ENCODE measurements at places on chromosomes 13 and 19.

- DNase-seq = no peak
Measured at GRCh38 chr13:91572944-91573598, 174.7 kb downstream of the GPC5 start.

GRCh38 chr13:113742000-113742441 is 17.0 kb upstream of the TMEM255B start:
- DNase-seq = no peak

- no peak for DNase-seq
Measured at GRCh38 chr13:39401046-39401705, 201.8 kb downstream of the LHFPL6 start.

GRCh38 chr13:106274551-106275203 is 260.8 kb downstream of the EFNB2 start:
- no peak for DNase-seq

DNA sequence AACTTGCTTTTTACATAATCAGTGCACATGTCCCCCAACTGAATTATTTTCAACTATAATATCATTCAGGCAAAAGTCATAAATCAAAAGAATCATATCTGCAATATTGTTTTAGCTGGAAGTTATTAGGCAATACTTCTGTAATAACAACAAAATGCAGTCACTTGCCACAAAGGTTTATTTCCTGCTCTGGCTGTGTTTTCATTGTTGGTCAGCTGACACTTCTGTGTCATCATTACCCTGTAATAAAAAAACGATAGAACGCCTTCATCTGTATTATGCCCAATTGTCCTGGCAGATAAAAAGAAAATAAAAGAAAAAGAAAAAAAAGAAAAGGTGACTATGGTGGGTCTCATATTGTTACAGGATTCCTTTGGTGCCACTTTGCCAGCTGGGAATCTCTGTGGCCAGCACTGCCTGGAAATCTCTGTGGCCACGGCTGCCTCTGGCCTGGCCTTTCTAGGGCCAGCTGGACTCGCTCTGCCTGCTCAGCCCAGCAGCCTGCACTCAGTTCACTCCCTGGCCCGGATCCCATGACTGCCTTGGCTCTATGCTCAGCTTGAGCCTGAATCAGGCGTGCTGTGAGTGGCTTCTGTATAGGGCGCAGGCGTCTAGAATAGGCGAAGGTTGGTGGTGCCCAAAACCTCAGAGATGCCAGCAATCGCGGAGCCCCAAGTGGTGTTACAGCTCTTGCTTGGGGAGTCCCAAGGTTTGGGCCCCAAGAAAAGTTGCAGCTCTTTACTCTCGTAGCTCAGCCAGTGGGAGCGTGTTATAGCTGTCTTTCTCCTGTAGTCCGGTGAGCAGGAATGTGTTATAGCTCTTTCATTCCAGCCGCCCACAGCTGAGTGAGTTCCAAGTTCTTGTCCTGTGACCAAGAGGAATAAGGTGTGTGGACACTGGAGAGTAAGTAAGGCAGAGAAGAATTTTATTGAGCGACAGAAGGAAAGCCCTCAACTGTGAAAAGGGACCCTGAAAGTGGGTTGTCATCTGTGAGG is 1227.1 kb downstream of the SLITRK1 start:
- no peak for DNase-seq

GRCh38 chr13:41383386-41383785 is 72.3 kb downstream of the NAA16 start:
- DNase-seq = no peak

DNA sequence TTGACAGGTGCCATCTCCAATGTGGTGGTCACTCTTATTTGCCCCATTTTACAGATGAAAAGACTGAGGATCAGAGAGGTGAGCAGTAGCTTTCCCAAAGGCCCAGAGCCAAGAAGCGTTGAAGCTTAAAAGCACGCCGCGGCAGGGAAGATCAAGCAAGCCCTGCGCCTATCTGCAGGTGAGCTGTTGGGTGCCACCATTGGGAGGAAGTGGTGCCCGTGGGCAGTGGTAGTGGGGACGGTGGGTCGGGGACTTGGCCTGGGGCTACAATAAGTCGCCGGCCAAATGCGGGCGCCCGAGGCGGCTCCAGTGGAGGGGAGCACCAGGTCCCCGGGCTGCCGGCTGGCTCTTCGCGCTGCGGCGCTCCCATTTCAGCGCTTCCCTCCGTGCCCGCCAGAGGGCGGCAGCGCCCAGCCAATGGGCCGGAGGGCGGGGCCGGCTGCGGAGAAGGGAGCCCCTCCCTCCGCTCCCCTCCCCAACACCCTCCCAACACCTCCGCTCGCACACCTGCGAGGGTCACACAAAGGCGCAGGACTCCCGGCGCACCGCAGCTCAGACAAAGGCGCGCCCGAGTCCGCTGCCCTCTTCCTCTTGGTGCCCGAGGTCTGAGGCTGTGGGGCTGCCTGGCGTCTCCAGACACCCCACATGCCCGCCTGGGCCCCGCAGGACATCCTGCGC is 744 bp upstream of the POU2F2 start:
- peak; percentile 95 for DNase-seq

- no peak for DNase-seq
Measured at GRCh38 chr13:113736258-113736731, 22.7 kb upstream of the TMEM255B start.

DNA sequence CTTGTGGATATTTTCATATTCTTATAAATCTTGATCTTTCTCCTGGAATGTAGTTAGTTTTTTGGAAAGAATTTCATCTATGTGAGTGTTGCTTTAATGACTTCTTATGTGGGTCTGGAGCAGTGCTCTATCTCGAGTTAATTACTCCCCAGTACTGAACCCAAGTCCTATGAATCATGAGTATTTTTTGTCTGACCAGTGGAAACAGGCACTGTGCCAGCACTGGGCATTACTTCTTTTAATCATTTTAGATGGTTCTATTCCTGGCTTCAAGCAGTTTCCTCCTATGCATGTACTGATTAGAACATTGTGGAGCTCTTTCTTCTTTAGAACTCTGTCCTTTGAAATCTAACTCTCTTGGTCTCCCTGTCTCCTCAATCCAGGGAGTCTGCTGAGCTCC is 466.3 kb downstream of the PCDH17 start:
- DNase-seq = no peak

DNA sequence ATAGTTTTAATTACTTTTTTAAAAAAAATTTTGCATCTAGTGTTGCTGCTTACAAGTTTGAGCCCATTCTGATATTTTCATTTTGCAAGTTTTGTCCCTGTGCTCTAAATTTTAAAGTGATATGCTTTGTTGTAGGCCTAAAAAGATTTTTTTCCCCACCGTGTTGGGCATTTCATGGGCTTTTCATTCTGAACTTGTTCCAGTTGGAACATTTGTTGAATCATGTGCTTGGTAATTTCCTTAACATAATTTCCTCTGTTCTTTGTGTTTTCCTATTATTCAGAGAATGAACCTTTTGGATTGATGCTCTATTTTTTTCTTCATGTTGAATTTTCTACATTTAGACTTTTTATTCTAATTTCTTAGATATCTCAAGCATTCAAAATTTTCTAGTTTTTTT is 206.4 kb upstream of the SPRY2 start:
- DNase-seq = no peak

DNA sequence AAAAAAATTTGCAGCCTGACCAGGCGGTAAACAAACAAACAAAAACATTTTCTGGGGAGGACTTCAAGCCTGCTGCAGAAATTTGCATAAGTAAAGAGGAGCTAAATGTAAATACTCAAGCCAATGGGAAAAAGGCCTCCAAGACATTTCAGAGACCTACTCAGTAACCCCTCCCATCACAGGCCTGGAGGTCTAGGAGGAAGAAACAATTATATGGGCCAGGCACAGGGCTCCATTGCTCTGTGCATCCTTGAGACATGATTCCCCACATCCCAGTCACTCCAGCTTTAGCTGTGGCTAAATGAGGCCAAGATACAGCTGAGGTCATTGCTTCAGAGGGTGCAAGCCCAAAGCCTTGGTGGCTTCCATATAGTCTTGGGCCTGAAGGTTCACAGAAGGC is 793.4 kb downstream of the SLITRK1 start:
- DNase-seq = no peak

DNA sequence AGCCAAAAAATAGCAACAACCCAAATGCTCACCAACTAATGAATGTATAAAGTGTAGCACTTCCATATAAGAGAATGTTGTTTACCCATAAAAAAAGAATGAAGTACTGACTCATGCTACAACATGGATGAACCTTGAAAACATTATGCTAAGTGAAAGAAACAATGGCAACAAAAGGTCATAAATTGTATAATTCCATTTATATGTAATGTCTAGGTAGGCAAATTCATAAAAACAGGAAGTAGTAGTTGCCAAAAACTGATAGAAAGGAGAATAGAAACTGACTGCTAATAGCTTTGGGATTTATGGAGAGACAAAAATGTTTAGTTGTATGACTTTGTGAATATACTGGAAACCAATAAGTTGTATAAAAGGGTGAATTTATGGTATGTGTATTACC is 21.6 kb downstream of the MYCBP2 start:
- no peak for DNase-seq

Measured in frontal cortex (tissue), 4 donors.